Midbrain (tissue), 1 donor: ENCODE measurements at places on chromosomes 4 and X.

GRCh38 chr4:150714462-150715438 is 132.8 kb downstream of the MAB21L2 start:
- DNase-seq: no peak

GRCh38 chrX:122572461-122572860 is 611.6 kb upstream of the GRIA3 start:
- DNase-seq: no peak

DNA sequence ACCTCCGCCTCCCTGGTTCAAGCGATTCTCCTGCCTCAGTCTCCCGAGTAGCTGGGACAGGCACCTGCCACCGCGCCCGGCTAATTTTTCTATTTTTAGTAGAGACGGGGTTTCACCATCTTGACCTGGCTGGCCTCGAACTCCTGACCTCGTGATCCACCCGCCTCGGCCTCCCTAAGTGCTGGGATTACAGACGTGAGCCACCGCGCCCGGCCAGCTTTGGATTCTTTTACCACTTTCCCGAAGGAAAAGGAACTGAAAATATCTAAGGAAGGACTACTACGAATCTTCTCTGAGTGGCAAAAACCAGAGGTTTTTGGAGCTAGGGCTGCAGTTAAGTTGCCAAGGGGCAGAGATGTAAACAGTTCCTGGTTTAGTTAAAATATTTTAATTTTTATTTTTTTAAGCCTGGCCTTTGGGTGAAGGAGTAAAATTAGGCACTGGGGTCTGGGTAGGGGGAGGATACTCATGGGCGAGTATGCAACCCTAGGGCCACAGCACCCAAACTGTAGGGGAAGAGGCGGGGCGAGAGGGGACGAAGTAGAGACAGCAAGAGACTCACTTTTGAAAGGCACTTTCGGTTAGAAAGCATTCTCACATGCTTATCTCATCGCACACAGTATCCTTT is 525 bp upstream of the CISD2 start:
- DNase-seq: no peak

DNA sequence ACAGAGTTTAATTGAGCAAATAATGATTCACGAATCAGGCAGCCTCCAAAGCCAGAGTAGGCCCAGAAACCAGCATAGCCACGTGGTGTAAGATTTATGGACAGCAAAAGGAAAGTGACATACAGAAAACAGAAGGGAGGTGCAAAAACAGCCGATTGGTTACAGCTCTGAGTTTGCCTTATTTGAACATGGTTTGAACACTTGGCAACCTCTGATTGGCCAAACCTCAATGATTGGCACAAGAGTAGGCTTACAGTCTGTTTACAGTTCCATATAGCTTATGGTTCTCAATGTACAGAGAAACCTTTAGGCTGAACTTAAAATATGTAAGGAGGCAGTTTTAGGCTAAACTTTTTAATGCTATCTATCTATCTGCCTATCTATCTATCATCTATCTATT is 394.8 kb downstream of the CFAP47 start:
- no peak for DNase-seq

- no peak for DNase-seq
Observed at GRCh38 chr4:82833696-82834313, 35.2 kb upstream of the SCD5 start.

DNA sequence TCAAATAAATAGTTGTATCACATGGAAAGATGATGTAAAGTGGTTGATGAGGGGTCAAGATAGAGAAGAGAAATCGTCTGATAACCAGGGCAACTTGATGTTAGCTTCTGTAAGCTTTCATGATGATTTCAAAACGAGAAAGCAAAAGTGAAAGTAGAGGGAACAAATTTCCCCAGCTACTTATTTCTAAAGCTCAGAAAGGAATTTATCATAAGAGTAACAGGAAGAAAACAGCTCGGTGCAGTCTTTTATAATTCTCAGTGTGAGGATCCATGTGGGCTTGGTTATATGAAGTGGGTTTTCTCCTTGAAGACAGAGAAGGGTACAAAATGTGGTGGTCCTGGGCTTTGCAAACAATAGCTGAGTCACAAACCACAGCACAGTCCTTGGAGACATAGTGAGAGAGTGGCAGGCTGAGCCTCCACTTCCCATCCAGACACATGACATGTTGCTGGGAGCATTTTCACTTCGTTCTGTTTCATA is 32.1 kb upstream of the GLRA2 start:
- no peak for DNase-seq

DNA sequence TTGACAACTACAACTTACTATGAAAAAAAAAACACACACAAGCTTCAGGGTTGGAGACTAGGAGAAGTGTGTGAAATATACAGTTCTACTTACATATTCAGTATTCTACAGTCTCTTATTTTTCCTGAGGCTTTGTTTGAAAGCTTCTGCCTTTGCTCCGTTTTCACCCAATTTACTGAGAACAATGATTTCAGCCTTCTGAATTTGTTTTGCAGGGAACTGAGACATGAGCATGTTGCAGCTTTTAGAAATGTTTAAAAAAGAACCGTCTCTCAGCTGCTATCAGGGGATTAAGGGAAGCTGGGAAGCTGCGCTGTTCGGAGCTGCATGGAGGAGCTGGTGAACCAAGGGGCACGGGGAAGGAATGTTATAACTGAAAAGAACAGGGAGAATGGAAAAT is 85.7 kb downstream of the QDPR start:
- no peak for DNase-seq

GRCh38 chr4:77031544-77031943 is 44.2 kb downstream of the CCNI start:
- no peak for DNase-seq

DNA sequence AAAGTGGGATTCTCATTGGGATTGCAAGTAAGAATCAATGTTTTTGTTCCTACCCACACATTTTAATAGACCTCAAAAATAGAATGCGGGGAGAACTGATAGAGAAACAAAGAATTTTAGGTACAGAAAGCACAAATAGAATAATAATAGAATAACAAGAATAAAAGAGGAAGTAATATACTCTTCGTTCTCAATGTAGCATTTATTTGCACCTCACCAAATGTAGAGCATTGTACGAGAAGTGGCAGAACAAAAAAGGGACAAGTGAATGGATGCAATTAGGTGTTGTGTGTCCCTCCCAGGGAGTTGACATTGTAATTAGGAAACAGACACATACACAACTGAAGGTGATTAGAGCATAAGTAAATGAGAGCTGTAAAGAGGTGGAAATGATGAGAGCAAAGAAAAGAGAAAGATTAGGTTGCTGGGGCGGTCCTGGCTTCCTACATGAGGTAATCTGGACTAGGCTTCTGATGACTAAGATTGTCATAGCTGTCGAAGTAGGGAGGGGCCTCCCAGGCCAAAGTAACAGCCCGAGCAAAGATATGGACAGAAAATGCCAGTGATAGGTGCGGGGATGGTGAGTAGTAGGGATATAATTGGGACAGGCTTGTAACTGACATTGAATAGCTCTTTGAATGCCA is 10.4 kb downstream of the RAB9A start:
- no peak for DNase-seq

- no peak for DNase-seq
Observed at GRCh38 chr4:74796631-74797030, 2.3 kb upstream of the BTC start.

DNA sequence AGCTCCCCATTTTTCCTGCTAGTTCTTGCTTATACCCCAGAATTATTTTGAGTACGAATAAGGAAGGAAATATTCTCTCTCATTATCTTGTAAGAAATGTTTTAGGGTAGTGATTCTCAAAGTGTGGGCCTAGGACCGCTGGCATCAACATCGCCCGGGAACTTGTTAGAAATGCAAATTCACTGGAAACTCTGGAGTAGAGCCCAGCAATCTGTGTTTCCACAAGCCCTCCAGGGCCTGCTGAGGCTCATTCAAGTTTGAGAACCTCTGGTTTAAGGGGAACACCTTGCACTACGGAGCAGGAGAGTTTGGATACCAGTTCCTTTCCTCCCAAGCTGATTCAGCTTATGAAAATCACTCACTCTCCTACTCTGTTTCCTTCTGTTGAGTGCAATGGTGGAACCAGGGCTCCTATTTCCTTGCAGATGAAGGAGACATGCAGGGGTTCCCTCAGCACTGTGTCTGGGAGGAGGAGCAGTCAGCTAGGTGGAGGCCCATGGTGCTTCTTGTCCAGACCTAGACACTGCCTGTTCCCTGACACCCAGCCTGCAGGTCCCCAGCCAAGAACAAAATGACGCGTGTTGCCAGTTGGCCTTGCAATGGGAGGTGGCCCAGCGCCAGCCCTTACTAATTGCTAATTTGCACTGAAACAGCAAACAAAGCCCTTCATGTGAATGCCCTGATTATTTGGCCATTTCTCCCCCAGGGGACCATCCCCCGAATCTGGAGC is 68.5 kb downstream of the CYTL1 start:
- peak; percentile 44 for DNase-seq

DNA sequence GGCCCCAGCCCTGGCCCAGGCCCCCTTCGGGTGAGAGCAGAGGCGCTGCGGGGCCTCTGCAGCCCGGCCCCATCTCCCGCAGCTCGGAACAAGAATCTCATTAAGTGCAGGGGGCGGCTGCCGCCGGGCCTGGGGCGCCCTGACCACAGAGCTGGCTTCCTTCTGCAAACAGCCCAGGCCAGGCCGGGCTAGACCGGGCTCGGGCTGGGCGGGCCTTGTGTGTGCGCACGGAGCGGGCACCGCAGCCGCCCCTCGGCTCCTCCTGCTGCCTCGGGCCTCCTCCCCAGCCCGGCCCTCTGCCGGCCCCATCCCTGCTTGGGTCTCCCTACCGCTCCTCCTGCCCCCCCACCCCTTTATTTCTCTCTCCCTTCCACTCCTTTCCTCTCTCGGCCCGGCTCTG is 83.3 kb downstream of the EFNB1 start:
- DNase-seq: no peak

DNA sequence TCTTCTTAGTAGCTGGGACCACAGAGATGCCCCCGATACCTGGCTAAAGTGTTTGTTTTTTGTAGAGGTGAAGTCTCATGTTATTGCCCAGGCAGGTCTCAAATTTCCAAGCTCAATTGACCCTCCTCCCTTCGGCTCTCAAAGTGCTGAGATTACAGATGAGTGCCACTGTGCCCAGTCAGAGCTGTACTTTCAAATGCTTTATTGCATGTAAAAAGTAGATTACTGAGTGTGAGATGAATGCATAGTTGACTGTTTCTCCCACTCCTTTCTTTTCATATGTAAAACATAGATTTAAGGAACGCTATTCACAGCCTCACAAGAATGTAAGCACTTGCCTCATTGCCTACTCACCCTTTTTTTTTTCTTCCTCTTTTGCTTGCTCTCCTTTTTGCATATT is 984.4 kb upstream of the PABPC4L start:
- no peak for DNase-seq

DNA sequence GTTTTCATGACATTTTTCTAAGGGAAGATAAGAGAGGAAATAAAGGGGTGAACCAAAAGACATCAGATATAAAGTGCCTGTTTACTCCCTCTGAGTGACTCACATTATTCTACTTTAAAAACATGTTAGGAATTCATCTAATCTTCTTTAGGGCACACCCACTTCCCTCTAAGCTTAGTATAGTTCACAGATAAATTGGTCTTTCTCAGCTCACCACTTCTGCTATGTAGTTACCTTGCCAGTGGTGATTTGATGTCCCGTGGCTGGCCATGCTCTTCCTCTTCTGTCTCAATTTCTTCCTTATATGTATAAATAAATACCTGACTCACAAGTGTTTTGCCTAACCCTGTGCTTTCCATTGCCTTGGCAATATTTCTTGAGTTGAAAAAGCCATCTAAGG is 96.8 kb downstream of the PDLIM5 start:
- DNase-seq: no peak

- no peak for DNase-seq
Observed at GRCh38 chr4:80307183-80307735, 28.3 kb upstream of the CFAP299 start.

DNA sequence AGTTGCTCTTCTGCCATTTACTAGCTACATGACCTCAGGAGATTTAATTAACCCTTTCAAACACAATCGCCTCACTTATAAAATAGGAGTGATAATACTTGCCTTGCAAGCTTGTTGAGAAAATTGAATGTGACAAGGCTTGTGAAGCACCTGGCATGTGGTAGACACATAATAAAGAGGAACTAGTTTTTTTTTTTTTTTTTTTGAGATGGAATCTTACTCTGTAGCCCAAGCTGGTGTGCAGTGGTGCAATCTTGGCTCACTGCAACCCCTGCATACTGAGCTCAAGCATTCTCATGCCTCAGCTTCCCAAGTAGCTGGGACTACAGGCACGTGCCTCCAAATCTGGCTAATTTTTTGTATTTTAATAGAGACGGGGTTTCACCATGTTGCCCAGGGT is 73.7 kb upstream of the STIM2 start:
- DNase-seq: no peak

GRCh38 chr4:99615170-99615820 is 40.7 kb downstream of the MTTP start:
- no peak for DNase-seq

DNA sequence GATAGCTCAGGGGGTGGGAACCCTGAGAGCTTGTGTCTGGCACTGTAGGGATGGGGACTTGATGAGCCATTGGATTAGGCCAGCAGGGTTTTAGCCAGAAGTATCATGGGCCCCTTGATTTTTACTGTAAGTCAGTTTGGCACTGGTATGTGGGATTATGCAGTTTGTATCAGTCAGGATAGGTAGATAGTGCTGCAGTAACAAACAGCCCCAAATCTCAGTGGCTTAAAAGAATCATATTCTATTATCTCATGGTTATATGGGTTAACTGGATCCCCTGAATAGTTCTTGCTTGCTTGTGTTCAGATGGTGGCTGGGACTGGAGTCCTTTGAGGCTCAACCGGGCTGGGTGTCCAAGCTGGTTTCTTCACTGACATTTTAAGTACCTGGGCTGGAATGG is 56.5 kb downstream of the SORCS2 start:
- no peak for DNase-seq

GRCh38 chrX:11450354-11450753 is 157.1 kb downstream of the AMELX start:
- DNase-seq: no peak
